ENCODE measurements at places on chromosomes 11 and 22. TPM values are rescaled to one million over a fixed set of nuclear protein-coding genes. Genes with fewer than 3 reads are reported as not detected.

DNA sequence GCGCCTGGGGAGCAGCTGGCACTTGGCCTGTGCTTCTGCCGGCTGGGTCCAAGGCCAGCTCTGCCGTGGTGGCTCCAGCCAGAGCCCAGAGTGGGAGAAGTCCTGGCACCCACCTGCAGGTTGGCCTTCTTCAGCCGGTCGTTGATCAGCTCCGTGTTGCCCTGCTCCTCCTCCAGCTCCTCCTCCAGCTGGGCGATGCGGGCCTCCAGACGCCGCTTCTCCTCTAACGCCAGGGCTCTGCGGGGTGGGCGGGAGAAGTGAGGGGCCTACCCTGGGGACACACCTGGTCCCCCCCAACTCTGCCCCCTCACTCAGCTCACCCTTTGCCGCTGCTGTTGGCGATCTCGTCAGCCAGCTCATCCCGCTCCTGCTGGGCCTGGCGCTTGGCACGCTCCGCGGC, 32.6 kb downstream of the APOL1 start:
- peak overlapping the region; percentile 14 for H3K27ac ChIP-seq
- H3K4me3 ChIP-seq = no peak overlapping the region
- H3K36me3 ChIP-seq = peaks cover 89% of the 10 kb centered on the region
- H3K4me1 ChIP-seq = peaks cover 13% of the 10 kb centered on the region
- no peak for DNase-seq

- H3K4me3 ChIP-seq = no peak overlapping the region
- no peaks in the 10 kb centered on the region for H3K27me3 ChIP-seq
- H3K4me1 ChIP-seq = no peaks in the 10 kb centered on the region
Observed at GRCh38 chr22:32985899-32986765, 72.0 kb downstream of the SYN3 start.

RIC3 gene
- 23.8 TPM for total RNA-seq

- H3K27ac ChIP-seq = no peak overlapping the region
- peaks cover 53% of the 10 kb centered on the region for H3K36me3 ChIP-seq
- peaks cover 5% of the 10 kb centered on the region for H3K27me3 ChIP-seq
- DNase-seq = no peak
- no peak overlapping the region for H3K4me3 ChIP-seq
- H3K4me1 ChIP-seq = peaks cover 7% of the 10 kb centered on the region
Observed at GRCh38 chr11:57487920-57488659, 27.4 kb downstream of the SLC43A1 start.

DNA sequence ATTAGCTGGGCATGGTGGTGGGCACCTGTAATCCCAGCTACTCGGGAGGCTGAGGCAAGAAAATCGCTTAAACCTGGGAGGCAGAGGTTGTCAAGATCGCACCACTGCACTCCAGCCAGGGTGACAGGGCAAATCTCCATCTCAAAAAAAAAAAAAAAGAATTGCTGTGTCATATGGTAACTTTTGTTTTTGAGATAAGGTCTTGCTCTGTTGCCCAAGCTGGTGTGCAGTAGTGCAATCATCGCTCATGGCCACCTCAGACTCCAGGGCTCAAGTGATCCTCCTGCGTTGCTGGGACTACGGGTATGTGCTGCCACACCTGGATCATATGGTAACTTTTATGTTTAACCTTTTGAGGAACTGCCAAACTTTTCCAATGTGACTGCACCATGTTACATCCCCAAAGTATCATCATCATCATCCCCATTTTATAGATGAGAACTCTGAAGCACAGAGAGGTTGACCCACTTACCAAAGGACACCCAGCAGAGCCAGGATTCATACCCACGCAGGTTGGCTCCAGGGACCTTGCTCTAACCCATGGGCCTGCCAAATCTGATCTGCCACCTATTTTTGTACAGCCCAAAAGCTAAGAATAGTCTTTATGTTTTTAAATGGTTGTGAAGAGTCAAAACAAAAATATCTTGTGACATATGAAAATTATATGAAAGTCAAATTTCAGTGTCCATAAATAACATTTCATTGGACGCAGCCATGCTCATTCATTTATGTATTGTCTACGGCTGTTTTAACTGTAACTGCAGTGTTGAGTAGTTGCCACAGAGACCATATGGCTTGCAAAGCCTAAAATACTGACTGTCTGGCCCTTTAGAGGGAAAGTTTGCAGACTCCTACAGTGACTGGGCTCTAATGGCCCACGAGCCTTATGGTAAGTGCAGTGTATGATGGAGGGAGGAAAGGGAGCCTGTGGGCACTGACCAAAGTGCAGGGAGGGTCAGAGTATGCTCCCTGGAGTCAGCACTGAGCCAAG, 45.3 kb downstream of the GDPD5 start:
- H3K27ac ChIP-seq = no peak overlapping the region
- H3K4me3 ChIP-seq = no peak overlapping the region
- DNase-seq = no peak
- H3K36me3 ChIP-seq = peaks cover 9% of the 10 kb centered on the region
- no peaks in the 10 kb centered on the region for H3K27me3 ChIP-seq
- H3K4me1 ChIP-seq = peaks cover 12% of the 10 kb centered on the region

MICAL3 gene
- total RNA-seq = 39.9 TPM

- no peaks in the 10 kb centered on the region for H3K36me3 ChIP-seq
- no peaks in the 10 kb centered on the region for H3K4me1 ChIP-seq
- no peak overlapping the region for H3K27ac ChIP-seq
Observed at GRCh38 chr22:49543876-49544275, 283.8 kb downstream of the BRD1 start.

GRCh38 chr11:102420547-102420946, 32.0 kb downstream of the TMEM123 start:
- H3K4me1 ChIP-seq = peaks cover 67% of the 10 kb centered on the region
- no peaks in the 10 kb centered on the region for H3K27me3 ChIP-seq
- peaks cover 24% of the 10 kb centered on the region for H3K36me3 ChIP-seq
- no peak for DNase-seq
- peak overlapping the region; percentile 28 for H3K27ac ChIP-seq

THY1 gene
- total RNA-seq = not detected

Data from CD4-positive, CD25-positive, alpha-beta regulatory T cell (primary cell).